ENCODE measurements at places on chromosomes 6 and 20.
A peak's percentile ranks its signal among the peaks of the same experiment; 100 is the strongest.

DNA sequence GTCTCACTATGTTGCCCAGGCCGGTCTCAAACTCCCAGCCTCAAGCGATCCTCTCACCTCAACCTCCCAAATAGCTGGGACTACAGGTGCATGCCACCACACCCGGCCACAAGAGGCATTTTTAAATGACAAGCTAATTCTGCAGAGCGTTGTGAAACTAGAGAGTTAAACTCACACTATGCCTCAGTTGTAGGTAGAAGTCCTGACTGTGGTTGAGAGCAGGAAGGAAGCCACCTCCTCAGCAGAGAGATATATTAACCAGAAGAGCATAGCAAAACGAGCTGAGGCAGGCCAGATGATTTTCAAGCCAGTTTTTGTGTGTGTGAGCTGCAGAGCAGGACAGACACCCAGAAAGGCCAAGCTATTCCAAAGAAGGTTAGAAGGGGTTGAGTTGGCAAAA is 150.3 kb downstream of the MBOAT1 start:
- DNase-seq: no peak

- no peak for DNase-seq
These were observed 18.8 kb upstream of the EZR start for GRCh38 chr6:158837684-158838625.

- DNase-seq: peak; percentile 81
These were observed 15.5 kb downstream of the CCDC167 start for GRCh38 chr6:37483917-37484785.

DNA sequence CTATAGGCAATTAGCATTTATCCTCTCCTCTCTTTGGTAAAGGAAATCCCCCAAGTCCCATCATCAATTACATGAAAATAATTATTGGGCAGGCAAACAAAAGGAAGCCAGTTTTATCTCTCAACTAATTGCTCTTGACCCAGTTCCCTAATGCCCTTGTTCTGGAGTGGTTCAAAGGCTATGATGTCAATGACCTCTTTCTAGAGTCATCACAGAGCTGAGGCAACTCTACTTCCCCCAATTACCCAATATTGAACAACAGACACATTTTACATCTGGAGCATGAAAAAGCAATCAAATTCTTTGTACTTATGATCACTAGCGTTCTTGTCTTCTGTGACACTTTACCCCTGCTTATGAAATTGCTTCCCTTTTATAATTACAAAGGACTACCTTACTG is 43.5 kb downstream of the NT5E start:
- DNase-seq: no peak

DNA sequence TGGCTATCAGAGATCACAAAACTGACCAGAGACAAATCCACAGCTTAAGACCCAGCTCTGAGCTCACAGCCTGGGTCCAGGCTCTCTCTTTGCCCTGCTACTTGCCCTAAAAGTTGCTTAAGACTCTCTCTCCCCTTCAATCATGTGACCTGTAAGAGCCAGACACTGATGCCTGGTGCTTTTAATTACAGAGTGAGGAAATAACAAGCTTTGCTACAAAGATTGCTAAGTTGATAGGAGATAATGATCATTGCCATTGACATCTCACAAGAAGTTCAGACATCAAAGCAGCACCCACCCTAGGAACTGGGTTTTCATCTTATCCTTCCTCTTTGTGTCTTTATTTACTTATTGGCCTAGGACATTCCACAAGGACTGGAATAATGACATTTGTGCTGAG is 125.9 kb upstream of the CD93 start:
- DNase-seq: no peak

GRCh38 chr20:41352106-41352505 is 11.5 kb downstream of the LPIN3 start:
- no peak for DNase-seq

- no peak for DNase-seq
These were observed 19.8 kb downstream of the PXDC1 start for GRCh38 chr6:3731700-3732099.

GRCh38 chr20:4781211-4781610 is 59.5 kb downstream of the PRND start:
- DNase-seq: no peak

- no peak for DNase-seq
These were observed 272.9 kb upstream of the KCNQ5 start for GRCh38 chr6:72348926-72349325.

- no peak for DNase-seq
These were observed 7.8 kb downstream of the RAMACL start for GRCh38 chr6:166578536-166579236.

- DNase-seq: no peak
These were observed 209.5 kb downstream of the SAMD5 start for GRCh38 chr6:147717991-147718390.

DNA sequence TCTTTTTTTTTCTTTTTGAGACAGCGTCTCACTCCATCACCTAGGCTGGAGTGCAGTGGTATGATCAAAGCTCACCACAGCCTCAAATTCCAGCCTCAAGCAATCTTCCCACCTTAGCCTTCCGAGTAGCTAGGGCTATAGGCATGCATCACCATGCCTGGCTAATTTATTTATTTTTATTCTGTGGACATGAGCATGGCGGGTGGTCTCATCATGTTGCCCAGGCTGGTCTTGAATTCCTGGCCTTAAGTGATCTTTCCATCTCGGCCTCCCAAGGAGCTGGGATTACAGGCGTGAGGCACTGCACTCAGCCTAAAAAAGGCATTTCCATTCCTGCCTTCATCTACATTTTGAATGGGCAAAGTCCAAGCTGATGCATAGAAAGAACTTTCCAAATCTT is 56.2 kb upstream of the BEND3 start:
- DNase-seq: no peak

- no peak for DNase-seq
These were observed 71.9 kb downstream of the TMEM170B start for GRCh38 chr6:11609324-11610071.

DNA sequence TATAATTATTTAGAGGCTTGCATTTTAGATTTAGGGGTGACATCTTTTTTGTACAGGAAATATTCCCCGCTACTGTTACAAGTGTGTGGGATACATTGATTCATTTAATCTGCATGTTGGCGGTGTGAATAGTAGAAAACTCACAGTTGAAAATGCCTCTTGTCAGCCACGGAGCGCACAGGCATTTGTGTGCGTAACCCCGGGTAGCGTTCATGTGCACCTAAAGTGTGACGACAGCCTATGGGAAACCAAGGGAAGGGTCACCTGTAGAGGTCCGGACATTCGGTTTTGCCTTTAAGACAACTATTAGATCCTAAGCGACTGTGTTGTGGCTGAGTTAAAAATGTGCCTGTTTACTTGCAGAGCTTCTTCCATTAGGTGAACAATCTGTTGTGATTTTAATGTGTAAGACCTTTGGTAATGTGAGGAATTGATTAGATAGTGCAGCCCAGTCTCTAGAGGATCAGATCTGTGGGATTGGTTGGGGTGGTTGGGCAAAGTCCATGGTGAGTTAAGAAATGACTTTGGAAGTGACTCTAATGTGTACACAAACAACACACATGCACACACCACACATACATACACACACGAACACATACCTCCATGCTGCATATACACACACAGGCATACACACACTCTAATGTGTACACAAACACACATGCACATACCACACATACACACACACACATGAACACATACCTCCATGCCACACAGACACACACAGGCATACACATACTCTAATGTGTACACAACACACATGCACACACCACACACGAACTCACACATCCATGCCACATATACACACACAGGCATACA is 15.7 kb downstream of the ERMARD start:
- no peak for DNase-seq

GRCh38 chr6:12235341-12235740 is 54.8 kb upstream of the EDN1 start:
- DNase-seq: no peak

- no peak for DNase-seq
These were observed 42.2 kb upstream of the DSE start for GRCh38 chr6:116328528-116328903.

DNA sequence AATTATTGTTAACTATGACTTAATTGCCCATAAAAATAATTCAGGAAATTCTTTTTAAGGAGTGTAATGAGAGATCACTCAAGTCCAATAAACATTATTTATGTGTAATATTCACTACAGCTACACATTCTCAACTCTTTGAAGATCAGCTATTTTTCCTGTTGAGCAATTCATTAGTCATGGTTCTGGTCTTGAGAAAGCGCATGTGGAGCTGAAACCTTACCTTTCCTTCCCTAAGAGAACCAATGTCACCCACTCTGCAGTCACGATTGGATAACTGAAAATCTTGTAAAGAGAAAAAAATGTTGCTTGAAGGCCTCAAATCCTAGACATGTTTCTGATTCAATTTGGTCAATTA is 736.9 kb upstream of the MARCKS start:
- DNase-seq: no peak

GRCh38 chr6:162408826-162409535 is 318.6 kb downstream of the PRKN start:
- DNase-seq: no peak

DNA sequence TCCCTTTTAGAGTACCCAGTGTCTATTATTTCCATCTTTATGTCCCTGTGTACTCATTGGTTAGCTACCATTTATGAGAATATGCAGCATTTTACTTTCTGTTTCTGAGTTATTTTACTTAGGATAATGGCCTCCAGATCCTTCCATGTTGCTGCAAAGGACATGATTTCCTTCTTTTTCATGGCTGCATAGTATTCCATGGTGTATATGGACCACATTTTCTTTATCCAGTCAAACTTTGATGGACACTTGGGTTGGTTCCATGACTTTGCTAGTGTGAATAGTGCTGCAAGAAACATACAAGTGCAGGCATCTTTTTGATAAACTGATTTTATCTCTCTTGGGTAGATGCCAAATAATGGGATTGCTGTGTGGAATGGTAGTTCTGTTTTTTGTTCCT is 55.4 kb downstream of the ZBTB2 start:
- DNase-seq: no peak

- no peak for DNase-seq
These were observed 21.6 kb upstream of the FBXO30 start for GRCh38 chr6:145836170-145836569.

DNA sequence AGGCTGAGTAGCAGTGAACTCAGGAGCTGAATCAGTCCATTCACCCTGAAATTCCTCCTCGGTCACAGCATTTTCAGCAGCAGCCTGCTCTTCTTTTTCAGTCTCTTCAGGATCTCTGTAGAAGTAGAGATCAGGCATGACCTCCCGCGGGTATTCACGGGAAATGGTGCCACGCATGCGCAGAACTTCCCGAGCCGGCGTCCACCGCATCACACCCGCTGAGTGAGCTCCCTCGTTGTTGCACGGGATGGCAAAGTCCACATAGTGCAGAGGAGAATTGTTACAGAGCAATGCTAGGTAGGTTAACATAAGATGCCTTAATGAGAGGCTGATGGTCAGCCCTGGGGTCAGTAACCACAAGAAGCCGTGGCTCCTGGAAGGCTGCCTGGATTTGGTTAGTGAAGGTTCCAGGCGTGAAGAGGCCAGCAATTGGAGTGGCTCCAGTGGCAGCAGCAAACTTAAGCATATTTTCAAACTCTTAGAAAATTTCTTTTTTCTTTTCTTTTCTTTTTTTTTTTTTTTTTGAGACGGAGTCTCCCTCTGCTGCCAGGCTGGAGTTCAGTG is 113.5 kb upstream of the HDAC2 start:
- DNase-seq: no peak

DNA sequence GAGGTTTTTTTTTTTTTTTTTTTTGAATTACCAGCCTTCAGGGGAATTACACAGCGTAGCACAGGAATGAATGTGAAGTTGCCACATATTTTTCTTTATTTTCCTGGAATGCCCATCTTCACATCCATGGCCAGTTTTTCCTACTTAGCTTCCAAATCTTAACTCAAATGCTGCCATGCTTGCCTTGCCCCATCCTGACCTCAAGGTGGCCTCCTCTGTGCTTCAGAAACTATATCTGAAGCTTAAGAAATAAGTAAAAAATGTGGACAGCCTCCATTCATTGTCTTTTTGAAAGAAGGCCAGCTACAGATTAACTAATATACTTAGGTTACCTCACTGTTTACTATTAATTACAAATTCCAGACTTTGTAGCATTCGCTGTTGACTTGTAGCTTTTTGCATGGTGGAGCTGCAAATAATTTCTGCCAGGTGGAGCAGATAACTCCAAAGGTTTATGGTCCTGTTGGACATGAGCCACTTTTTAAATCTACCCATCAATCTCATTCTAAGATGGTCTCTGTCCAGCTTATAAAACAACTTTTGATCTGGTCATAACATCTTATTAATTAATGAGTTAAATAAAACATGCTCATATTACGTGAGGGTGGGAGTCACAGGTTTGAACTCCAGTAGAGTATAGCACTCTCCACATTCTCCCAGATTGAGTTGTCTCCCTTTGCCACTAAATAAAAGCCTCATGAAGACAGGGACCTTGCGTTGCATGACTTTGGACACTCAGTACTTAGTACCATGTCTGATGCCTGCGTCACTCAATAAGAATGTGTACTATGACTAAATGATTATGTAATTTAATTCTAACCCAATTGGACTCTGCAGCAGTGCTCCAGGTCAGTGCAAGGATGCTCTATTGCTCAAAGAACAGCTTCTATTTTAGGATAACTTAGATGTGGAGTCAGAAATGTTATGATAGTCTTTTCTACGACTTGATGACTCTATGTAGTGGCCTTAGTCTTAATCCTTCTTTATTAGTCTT is 678.6 kb upstream of the CITED2 start:
- DNase-seq: no peak

DNA sequence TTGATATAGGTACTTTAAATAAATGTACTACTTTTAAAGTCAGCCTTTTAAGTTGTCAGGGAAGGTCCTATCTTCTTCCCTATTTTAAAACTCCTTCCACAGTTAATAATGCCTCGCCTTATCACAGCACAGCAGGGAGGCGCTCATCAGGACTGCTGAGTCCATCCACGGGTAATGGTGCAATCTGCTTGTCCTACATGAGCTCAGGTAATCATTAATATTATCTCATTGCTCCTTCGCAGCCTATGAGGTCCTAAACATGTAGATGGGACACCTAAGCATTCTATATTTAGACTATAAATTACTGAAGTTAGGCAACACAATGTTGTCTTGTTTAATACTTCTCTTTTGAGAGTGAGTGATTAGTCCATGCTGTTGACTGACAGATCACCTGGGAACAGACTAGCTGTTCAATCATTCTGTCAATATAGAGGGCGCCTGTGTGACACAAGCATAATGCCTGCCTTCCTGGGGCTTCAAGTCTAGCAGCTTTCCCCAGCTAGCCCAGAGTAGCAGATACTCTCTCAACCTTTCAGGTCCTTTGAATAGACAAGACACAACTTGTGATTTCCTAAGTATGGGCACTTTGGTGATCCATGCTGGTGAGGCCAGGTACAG is 91.0 kb downstream of the FYN start:
- no peak for DNase-seq

- DNase-seq: no peak
These were observed 171.0 kb downstream of the QRSL1 start for GRCh38 chr6:106800379-106800778.

GRCh38 chr6:52994839-52995088 is 320 bp downstream of the GSTA4 start:
- DNase-seq: no peak
